Caudate nucleus (tissue), 63 donors: ENCODE measurements at places on chromosomes 1 and 21.

- no peak for DNase-seq
These were observed 34.1 kb downstream of the ACOT7 start for GRCh38 chr1:6359216-6360116.

DNA sequence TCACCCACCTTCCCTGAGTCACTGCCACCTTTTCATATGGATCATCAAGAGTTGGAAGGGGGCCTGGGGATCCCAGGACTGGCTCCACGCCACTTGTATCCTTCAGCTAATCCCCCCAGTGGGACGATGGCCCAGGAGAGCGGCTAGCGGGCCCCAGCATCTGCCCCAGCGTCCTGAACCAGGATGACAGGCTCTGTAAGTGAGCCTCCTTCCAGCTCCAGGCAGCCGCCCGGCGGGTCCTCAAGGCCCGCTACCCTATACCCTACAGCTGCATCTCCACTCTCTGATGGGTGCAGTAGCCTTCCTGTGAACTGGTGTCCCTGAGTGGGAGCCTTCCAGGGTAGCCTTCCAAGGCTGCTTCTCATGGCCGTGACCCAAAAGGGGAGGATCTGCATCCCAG is 183.1 kb downstream of the ATG4C start:
- no peak for DNase-seq

DNA sequence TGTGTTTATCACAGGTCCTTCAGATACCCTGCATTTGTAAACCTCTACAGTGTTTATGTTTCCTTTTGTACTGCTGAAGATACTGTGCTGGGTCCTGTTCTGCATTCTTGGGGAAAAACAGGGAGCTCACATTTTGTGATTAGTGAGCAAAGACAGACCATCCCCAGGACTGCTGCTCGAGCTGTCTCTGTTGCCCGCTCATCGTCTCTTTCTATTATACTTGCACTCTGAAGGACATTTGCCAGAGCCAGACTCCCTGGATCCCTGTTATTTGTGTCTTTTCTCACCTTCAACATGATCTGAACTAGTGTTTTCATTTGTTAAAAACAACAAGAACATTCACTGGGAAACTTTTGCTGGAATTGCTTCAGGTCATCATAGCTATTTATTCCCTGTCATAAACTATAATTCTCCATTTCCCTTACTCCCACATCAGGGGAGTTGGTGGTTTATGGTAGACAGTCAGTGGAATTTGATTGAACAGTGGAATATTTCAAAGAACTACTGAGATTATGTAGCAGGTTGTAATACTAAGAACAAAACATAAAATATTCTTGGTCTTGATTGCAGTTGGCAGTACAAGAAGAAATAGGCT is 53.0 kb downstream of the PRRX1 start:
- DNase-seq, result no peak

GRCh38 chr1:243500512-243500911 is 244.7 kb downstream of the SDCCAG8 start:
- no peak for DNase-seq

DNA sequence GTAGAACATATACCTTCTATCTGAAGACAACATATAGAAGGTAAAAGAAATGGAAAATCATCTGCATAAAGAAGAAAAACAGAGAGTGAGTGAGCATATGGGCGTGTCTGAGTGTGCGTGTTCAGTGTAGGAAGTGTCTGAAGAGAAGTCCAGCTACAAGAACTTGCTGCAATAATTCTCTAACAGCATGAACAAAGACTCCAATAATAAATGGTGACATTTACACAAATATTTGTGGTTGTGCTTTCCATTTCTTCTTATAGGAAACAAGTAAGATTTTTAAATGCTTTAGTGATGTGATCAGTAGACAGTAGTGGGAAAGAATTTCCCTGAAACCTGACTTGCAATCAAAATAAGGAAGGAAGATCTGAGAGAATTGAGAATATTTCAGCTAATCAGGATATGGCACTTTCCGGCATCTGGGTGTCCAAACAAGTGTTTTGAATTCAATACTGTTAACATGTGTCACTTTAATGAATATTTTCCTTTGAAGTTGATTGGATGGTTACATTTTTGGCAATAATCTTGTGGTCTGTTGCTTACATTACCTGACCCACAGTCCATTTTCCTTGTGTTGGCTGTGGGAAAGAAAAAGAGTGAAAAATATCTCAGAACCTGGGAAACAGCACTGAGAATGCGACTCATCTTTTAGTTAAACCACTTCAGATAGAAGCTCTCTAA is 154.0 kb downstream of the TGFB2 start:
- no peak for DNase-seq

GRCh38 chr1:57270927-57271698 is 152.7 kb downstream of the DAB1 start:
- DNase-seq, result no peak

GRCh38 chr1:226637147-226637935 is 88.8 kb downstream of the STUM start:
- DNase-seq, result no peak

GRCh38 chr1:174960362-174960761 is 39.4 kb upstream of the CACYBP start:
- DNase-seq, result no peak

DNA sequence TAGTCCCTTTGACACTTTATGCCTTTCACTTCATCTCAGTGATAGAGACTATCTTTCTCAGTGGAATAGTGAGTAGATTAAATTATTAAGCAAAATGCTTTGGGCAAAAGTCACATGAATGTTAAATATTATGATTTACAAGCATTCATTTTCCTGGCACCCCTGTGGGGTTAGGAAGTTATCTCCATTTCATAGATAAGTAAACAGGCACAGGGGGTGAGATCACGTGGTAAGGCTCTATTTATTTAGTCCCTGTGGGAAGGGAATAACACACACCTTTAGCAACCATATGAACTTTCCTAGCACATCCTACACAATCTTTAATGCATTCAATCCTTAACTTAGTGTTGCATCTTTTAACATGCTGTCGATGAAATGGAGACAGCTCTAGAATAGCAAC is 12.3 kb downstream of the PSMB2 start:
- DNase-seq, result no peak

- DNase-seq, result no peak
These were observed 10.9 kb upstream of the RGS2 start for GRCh38 chr1:192797891-192798290.

DNA sequence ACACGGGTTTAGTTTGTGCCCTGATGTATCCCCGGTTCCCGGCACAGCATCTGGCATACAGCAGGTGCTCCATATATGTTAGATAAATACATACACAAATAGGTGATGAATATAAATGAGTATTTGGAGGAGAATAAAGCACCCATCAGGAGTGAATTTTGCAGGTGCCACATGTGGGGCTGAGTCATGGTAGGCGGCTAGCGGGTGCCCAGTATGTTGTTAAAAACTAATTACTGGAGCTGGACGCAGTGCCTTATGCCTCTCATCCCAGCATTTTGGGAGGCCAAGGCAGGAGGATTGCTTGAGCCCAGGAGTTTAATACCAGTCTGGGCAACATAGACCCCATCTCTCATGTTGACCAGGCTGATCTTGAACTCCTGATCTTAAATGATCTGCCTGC is 16.7 kb upstream of the WASF2 start:
- DNase-seq, result no peak

DNA sequence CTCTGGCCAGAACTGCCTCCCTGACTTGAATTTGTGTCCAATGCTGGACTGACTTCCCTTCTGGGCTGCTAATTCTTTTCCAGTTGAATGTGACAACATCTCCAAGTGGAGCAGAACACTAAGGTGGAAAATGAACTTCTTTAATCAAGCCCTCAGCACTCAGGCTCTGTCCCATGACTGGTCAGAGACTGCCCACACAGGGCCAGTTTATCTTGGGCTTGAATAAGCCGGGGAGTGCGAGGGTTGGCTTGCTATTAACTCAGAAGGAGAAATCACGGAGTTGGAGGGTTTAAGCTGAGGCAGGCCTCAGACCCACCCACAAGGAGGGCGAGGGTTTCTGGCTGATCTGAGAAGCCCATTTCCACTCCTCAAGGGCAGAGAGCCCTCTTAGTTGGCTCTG is 12.4 kb downstream of the KCNA10 start:
- DNase-seq, result no peak

DNA sequence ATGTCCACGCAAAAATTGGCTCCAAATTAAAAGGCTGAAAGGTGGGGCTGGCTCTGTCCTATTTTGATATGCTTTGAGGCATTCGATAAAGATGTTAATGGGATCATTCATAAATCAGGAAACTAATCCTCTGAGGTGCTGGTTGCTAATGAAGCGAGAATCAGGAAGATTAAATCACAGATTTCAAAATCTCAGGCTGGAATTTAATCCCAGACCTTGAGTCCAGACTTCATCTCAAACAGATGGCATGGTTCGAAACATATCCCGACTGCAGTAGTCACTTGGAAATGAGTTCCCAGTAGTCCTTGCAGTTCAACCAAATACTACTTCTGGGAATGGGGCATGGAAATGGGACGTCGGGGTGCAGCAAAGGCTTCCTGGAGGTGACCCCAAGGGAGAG is 4.5 kb upstream of the KLF17 start:
- DNase-seq, result no peak

DNA sequence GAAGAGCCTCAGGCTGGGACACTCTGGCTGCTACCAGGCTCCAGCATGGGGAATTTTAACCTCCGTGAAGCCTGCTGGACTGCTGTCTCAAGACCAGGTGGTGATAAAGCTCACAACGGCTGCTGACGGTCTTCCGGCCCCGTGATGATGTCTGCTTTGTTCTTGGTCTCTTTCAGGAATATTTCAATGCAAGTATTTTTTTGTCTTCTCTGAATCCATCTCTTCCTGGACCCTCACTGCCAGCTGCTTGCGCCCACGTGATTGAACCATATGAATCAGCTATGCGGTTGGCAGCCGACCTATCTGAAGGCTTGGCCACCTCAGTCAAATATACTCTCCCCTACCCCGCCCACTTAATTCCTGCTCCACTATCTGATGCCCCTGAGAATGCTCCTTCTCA is 14.6 kb upstream of the SLC6A17 start:
- no peak for DNase-seq

DNA sequence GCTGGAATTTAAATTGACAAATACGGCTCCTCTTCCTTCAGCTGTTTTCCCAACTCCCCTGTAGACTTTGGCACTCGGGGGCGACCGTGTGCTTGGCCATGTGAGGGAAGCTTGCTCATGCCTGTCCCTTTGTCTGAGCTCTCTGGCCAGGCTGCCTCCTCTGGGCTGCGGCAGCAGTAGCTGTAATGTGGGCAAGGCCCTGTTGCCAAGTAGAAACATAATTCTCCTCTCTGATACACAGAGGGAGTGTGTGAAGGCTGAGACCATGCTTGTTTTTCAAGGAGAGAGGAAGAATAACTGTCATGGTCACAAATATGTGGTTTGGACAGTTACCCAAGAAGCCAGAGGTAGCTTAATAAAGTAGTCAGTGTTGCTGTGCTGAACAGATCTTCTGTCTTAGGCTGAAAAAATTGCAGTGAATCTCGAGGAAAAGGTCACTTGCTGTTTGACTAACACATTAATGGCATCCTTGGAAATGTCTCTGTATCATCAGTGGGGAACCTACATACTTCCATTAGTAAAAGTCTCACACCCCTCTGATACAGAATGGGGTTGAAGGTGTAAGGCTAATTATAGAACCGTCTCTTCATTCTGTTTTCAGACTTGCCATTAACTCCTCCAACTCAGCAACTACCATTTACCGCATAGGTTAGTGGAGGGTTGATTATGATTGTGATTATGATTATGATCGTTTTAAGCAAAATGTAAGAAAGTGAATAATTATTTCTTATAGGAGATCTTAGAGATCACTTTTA is 94.6 kb downstream of the TGFB2 start:
- DNase-seq, result no peak

- no peak for DNase-seq
These were observed 3.1 kb downstream of the WNT4 start for GRCh38 chr1:22139817-22140216.

GRCh38 chr1:224054611-224055010 is 59.3 kb upstream of the FBXO28 start:
- DNase-seq, result no peak

DNA sequence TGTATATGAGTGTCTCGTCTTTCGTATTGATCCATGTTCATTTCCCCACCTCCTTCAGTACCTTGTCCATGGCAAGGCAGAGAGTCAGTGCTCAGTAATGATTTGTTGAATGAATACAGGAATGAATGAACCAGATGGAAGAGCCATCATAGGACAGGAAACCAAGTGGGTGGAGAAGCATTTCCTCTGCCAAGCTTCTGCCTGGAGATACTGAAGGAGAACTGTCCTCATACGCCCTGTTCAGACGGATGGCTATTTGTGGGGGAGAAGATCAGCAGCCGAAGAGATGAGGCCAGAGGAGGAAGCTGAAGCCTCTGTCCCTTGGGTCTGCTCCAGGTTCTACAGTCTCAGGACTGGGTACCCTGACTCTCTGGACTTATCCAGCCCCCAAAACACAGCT is 5.8 kb downstream of the FAM43B start:
- DNase-seq, result no peak

- DNase-seq, result no peak
These were observed 59.0 kb upstream of the FGGY start for GRCh38 chr1:59237900-59238299.

DNA sequence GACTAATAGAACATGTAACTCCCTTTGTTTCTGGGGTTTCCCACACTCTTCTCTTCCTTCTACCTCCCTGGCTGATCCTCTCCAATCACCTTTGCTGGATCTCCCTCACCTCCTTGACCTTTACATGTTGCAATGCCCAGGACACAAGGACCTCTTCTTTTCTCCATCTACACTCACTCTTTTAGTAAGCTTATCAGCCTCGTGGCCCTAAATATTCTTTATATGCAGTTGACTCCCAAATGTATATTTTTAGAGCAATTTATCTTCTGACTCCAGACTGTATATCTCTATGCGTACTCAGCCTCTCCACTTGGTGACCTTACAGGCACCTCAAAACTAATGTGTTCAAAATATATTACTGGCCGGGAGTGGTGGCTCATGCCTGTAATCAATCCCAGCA is 18.4 kb upstream of the CLSPN start:
- no peak for DNase-seq

DNA sequence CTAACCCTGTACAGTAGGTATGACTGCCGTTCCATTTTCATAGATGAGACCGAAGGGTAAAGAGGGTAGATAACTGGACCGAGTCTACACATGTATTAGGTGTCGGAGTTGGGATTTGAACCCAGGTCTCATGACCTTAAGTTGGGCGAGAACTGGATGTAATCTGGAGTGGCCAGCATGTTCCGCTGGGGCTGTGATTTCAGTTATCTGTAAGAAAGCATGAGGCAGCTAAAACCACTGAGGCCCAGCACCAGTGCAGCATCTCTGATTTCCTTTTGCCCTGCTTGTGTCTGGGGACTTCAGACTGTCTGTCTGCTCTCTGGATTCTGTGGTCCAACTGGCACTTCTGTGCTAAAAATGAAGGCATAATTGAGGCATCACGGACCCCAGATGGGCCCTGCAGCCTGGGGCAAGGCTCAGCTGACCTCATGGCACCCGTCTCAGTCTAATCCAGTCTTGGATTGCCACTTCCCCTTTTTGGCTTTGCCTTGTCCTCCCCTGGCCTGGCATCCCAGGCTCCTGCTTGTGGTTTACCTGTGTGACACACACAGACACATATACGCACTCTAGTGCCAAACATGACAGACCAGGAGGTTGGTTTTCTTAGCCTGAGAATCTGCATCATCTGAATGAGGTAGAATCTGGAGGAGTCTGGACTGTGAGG is 180.2 kb downstream of the KIF26B start:
- DNase-seq, result no peak
